ENCODE measurements at places on chromosomes 5 and 9.

DNA sequence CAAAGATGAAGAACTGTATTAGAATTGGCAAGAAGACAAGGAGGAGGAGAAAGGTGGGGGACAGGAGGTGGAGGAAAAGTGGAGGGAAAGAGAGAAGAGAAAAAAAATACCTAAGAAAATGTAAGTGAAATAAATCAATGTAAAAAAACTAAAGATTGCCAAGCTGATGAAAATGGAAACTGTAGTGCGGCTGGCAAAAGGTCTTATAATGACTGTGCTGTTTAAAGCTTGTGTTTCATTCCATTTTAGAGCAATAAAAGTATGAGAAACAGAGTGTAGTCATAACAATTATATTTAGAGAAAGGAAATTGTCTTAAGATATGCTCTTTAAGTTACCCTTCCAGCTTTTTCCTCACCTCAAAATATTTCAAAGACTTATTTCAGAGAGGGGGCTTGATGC lies 670.5 kb upstream of the SEMA6A start:
- no peak for DNase-seq

GRCh38 chr9:14932231-14932630 lies 22.0 kb upstream of the FREM1 start:
- no peak for DNase-seq

DNA sequence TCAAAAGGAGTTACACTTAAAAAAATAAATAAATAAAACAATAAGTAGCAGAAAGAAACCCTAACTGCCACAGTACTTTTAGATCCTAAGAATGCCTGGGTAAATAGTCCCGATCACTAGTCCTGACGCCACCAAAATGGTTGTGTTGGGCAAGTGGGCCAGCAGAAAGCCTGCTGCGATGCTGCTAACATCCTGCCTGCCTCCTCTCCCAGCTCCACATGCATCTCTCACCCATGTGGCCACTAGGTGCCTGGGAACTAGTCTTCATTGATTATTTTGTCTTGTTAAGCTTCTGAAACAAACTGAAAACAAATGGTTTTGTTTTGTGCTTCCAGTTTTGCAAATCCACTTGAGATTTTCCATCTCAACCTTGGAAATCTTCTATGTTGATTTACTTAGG lies 54.4 kb upstream of the TRAF1 start:
- no peak for DNase-seq

GRCh38 chr9:114174876-114175771 lies 19.8 kb downstream of the COL27A1 start:
- DNase-seq, result no peak

- peak; percentile 1 for DNase-seq
These were observed 122.8 kb upstream of the STC2 start for GRCh38 chr5:173451031-173451430.

GRCh38 chr9:112012026-112012902 lies 115.7 kb downstream of the UGCG start:
- DNase-seq, result no peak

DNA sequence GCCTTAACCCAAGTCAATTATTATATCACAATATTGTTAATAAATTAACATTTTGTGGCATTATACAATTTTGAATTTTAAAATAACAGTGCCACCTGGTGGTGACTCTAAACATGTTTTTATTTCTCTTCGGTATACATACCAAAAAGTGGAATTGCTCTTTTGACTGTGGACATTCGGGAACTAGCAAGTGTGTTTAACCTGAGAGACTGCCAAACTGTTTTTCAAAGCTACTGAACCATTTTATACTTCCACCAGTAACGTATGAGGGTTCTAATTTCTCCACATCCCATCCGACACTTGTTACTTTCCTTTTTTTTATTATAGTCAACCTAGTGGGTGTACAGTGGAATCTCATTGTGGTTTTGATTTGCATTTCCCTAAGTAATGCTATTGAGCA lies 18.3 kb upstream of the HSDL2 start:
- DNase-seq, result no peak

GRCh38 chr5:10251405-10251804 lies 1.3 kb downstream of the CCT5 start:
- DNase-seq, result no peak

GRCh38 chr5:5342784-5343183 lies 79.7 kb upstream of the ICE1 start:
- no peak for DNase-seq

DNA sequence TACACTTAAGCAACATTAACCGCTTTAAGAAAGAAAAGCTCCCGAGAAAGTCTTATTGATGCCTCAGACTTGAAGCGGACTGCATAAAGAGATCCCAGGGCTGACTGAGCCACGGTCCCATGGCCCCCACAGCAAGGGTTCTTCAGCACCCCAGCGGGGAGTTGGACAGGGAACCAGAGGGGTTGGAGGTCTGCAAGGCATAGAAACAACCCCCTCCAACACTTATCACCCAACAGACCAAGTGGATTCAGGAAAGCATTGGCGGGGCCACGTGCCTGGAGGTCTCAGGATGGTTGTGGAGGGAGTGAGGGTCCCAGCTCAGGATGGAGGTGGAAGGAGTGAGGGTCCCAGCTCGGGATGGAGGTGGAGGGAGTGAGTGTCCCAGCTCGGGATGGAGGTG lies 143.7 kb upstream of the IRX2 start:
- no peak for DNase-seq

DNA sequence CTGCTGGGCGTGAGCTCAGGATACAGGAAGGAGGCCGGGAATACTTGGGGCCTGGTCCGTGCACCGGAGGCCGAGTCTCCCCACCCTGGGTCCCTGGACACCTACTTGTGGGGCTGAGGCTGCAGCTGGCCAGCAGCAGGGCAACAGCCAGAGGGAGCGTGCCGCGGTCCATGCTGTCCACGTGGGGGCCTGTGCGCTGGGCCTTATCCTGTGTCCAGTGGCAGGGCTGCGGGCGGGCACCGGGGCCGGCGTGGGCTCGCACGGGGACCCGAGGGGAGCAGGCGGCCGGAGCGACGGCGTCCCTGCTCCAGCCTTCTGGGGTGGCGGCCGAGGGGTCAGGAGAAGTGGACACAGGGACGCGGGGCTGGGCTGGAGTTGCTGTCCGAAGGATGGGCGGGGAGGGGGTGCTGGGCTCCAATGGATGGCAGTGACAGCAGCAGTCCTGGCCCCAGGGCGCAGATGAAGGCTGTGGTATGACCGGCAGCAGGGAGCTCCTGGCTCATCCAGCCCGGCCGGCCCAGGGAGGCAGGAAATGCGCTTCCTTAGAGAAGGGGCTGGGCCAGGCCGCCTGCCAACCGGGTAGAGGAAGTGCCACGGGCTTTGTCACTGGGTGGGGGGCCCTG lies at the start of gene ENG:
Gene ENG, minus strand, starts transcription at position 475 of the 623 bp plus-strand sequence. Its CDS starts 303 bp downstream, at position 172.
- no peak for DNase-seq

GRCh38 chr5:35171078-35171477 lies 59.2 kb downstream of the PRLR start:
- no peak for DNase-seq
